Fibroblast of upper back skin (primary cell): ENCODE measurements at places on chromosomes 4 and X.

DNA sequence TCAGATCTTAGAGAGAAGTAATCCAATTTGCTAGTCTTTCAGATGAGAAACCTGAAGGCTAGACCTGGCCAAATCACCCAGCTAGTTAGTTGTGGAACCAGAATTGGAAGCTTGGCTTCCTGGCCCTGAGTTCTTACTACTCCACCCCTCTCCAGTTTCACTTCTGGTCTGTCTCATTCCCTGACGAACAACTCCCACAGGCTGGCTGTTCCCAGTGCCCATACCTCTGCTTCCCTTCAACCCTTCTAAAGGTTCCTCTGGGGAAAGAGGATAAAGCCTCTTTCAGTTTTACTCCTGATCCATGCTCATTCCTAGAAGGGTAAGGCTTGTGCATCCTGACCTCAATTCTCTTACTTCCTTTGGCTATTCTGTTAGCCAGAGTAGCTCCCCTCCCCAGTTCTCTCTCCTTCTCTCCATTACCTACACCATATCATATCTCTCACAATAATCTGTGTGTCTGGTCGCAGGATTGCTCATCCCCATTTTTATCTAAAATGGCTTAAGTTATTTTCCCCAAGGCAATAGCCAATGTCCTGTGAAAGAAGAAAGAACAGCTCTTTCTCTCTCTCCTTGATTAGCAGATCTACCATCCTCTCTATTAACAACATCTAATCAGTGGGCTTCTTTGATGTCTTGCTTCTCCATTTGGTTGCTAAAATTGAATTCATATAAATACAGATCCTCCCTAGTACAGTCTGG, 155.0 kb upstream of the MAOA start:
- DNase-seq = no peak

DNA sequence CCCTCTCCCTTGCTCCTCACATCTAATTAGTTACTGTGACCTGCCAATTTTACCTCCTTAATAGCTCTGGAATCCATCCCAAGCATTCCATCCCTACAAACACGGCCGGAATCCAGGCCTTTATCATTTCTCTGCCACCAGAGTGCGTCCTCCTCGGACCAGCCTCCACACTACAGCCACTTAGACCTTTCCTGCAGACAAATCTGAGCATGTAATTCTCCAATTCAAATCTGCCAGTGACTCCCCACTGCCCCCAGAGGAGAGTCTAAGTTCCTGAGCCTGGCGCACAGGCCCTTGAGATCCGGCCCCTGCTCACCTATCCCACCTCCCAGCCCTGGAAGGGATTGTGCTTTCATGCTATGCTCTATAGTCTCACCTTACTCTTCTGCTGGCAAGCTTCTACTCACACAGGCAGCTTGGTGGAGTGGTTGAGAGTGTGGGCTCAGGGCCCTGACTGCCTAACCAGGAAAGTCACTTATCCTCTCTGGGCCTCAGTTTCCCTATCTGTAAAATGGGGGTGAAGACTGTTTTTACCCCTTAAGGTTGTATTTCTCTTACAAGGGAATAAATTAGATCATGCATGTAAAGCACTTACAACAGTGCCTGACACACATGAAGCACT, 31.2 kb downstream of the PJA1 start:
- peak; percentile 73 for DNase-seq

- peak; percentile 2 for DNase-seq
These were observed 217.9 kb upstream of the KLHL4 start for GRCh38 chrX:87299563-87300160.

DNA sequence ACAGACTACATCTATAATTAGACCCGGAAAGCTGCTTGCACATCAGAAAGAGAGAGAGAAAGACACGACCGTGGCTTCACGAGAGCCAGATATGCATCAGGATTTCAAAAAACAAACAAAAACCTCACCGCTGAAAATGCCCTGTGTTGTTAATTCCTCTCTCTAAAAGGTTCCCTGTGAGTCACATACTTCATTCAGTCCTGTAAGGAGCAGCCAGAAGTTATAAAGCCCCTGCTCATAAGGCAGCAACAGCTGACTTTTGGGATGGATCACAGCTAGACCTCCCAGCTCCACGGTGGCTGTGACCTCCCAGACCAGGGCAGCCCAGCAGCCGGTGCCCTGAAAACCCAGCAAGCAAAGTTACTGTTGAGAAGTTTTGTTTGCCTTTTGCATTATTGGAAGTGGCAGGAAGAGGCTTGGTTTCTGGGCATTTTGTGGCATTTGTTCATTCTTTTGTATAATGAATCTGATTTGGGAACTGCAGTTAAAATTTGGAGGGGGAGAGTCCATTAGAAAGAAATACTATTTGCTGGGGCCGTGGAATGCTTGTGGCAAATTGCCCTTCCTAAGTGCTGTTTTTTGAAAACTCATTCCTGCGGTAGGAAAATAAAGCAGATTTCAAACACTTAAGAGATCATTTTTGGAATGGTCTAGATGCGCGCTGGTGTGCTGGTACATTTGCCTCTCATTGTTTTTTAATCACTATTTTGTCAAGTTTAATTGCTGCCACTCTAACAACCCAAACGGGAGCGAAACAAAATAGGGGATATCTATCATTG, 520.4 kb downstream of the BCOR start:
- peak; percentile 14 for DNase-seq

- no peak for DNase-seq
These were observed 24.6 kb upstream of the LAP3 start for GRCh38 chr4:17552427-17552826.

GRCh38 chr4:77623091-77623490, 17.5 kb downstream of the CXCL13 start:
- DNase-seq = no peak

DNA sequence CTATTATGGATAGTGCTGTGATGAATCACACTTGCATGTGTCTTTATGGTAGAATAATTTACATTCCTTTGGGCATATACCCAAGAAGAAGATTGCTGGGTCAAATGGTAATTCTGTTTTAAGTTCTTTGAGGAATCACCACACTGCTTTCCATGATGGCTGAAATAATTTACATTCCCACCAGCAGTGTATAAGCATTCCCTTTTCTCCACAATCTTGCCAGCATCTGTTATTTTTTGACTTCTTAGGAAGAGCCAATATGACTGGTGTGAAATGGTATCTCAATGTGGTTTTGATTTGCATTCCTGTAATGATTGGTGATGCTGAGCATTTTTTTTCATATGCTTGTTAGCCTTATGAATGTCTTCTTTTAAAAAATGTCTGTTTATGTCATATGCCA, 1120.2 kb downstream of the ARAP2 start:
- DNase-seq = peak; percentile 72

DNA sequence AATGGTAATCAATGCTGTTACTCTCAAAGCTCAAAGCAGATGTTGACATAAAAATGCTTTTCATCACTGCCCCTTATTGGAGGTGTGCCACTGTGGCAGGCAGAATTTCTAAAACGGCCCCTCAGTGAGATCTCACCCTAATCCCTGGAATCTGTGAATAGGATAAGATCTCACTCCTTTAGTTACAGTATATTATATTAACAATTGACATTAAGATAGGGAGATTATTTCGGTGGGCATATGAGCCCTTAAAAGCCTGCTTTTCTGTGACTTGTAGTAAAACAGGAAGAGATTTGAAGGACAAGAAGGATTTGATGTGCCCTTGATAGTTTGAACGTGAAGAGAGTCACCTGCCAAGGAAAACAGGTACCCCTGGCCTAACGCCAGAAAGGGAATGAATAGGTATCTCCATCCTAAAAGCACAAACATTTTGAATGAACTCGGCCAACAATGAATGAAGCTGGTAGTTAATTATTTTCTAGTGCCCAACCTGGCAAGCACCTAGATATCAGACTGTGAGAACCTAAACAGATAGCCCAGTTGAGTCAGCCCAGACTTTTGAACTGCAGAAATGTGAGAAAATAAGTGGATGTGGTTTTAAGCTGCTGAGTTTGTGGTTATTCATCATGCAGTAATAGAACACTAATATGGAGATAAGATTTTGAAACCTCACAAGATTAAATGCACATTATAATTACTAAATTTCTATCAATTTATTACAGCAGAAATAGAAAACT, 881.6 kb downstream of the PCDH18 start:
- no peak for DNase-seq

- DNase-seq = no peak
These were observed 26.0 kb downstream of the MANBA start for GRCh38 chr4:102734591-102735385.

- no peak for DNase-seq
These were observed 31.3 kb upstream of the FAT1 start for GRCh38 chr4:186754976-186755375.

GRCh38 chr4:52105276-52105675, 54.2 kb downstream of the SPATA18 start:
- DNase-seq = no peak

DNA sequence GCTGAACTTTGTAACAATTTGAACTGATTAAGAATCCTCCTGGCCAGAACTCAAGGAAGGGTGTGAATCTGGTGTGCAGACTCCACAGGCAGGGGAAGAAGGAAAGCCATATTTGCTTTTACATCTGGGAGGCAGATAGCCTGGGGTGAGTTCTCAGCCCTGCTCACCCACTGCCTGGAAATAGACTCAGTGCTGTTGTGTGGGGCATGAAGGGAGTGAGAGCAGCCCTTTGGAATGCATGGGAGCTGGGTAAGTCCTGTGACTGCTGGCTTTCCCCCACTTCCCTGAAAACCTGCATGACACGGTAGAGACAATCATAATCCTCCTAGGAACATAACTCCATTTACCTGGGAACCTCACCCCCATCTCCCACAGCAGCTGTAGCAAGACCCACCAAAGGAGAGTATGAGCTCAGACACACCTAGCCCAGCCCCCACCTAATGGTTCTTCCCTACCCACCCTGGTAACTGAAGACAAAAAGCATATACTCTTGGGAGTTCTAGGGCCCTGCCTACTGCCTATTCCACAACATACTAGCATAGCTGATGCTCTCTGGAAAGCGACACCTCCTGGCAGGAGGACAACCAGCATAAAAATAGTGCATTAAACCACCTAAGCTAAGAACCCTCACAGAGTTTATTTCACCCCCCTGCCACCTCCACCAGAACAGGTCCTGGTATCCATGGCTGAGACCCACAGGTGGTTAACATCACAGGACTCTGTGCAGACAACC, 59.3 kb upstream of the UBQLN2 start:
- no peak for DNase-seq

DNA sequence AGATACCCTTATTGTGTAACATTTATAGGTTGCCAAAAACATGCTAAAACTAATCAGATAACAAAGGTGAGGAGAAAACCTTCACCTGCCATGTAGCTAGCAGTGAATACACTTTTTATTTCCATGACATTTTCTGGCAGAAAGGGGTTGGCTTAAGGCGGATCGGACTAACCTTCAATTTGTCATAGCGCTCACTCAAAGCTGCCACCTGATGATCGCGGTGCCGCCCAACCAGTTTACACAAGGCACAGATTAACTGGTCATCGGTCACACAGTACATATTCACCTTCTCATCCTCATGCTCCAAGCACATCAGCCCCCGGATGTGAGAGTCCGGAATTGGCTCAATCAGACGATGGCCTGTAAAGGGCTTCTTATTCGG, 53.7 kb downstream of the MID1 start:
- DNase-seq = no peak

GRCh38 chr4:9880406-9881197, 99.2 kb downstream of the DRD5 start:
- peak; percentile 3 for DNase-seq

DNA sequence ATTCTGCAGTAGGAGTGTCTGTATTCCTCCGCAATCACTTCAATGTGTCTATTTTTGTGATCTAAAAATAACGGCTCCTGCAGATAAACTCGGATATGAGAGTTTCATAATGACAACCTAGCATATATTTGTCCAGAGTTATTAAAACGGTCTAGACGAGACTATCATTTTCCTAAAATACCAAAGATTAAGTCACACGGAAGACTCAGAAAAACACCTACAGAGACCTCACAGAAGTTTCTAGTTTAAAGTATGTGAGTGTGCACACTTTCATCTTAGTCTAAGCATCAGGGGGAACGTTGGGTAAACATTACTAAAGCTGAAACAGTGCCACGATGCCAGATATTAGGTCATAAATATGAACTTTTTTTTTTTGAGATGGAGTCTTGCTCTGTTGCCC, 156.9 kb downstream of the AFAP1 start:
- no peak for DNase-seq

DNA sequence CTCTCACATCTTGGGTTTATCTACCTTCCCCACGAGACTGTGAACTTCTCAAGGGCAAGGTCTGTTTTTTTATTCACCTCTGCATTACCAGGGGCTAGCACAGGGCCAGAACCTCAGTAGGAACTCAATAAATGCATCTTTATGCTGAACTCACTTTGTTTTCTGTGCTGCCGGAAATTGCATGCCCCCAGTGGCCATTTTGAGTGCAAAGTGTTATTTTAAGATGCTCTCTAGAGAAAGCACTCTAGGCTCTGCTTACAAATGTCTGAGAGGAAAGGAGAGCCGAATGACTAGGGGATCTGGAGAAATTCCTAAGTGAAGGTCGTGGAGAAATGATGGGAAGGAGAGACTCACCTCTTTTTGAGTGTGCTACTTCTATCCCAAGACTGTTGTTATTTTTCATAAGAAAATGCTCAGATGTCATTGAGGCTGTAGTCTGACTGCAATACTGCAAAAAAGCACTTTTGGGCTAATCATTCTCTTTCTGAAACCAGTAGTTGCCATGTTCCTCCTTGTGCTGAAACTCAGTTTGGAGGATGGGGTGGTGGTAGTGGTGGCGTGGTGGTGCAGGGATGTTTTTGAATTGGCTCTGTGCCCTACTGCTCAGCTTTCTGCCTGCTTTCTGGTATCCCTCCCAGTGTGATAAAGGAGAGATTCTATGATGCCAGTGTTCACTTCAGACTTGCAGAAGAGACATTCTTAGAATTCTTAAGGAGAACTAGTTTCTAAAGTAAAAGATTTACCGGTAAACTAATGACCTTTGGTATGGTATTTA, 41.3 kb downstream of the DOCK11 start:
- DNase-seq = peak; percentile 51

DNA sequence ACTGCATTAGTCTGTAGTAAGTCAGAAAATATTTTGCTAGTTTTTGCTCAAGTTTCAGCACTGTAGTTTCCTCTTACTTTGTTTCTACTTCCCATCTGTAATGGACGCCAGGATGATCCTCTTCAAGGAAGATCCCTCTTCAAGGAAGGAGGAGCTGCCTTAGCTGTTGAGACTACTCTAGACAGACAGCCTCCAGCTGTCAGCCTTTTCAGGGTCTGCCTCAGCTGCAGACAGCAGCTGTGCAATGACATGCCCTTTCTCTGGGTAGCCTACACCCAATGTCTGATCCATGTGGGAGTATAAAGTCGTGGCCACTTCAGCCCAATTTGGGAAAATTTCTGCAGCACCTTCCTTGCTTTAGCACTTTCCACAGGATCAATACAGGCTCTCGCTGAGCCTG, 281.0 kb upstream of the MAOA start:
- DNase-seq = no peak

DNA sequence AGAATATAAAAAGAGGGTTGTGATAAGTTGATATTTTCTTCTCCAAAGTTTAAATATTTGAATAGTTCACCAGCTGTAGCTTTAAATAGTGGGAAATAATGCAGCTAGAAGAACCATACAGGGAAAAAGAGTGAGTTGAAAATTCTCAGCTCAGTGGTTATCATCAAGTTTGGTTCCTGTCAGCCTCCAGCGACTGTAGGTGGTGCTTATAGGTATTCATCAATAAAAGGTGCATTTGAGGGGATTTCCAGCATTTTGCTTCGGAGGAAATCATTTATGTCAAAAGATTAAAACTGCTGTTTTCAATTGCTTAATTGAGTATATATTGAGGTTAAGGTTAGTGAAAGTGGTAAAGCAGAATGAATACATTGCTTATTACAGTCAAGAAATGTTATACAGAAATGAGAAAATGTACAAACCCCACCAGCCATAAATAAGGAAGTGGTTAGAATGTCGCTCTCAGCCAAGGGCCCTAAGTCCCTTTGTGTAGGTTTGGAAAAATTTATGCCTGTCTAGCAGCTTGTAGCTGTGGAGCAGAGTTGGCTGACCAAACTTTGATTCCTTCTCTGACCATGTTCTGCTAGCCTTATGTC, 532.9 kb upstream of the FTHL17 start:
- DNase-seq = no peak
